IMR-90 (cell line): ENCODE measurements at places on chromosomes 16 and 17. TPM values are rescaled to one million over a fixed set of nuclear protein-coding genes. Genes with fewer than 3 reads are reported as not detected.

DNA sequence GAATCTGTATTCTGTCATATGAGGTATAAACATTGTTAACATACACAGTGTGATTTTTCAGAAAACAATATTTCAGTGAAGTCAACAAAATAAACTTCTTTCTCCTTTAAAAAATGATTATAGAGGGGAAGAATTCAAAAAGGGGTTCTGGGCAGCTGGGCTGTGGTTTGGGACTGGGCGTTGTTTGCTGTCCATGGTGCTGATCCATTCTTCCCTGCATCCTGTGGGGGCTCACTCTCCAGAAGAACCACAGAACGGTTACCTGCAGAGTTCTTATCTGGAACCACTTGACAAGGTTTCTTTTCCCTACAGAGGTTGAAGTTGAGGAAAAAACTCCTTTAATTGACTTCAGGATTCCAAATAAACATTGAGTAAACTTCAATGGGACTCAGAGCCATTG is 1091.0 kb downstream of the CDH8 start:
- no peaks in the 10 kb centered on the region for H3K36me3 ChIP-seq
- no peaks in the 10 kb centered on the region for H3K27me3 ChIP-seq
- no peak overlapping the region for H3K27ac ChIP-seq

DNA sequence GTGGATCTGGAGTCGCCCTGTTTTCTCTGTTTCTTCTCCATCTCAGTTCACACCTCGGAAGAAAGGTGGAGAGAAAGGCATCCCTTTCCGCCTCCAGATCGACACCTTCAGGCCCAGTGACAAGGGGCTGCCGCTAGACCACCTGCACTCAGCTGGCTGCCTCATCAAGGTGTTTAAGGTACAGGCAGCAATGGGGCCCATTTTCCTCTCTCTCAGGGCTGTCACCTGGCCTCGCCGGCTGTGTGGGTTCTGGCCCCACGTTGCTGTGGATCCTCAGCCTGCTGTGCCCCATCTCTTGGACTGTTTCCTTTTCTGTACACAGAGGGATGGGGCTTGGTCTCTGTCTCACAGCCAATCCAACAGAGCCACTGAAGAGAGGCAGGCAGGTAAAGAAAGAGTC is 17.4 kb upstream of the STAC2 start:
- H3K27me3 ChIP-seq = no peaks in the 10 kb centered on the region
- no peak overlapping the region for H3K27ac ChIP-seq
- no peak for DNase-seq
- H3K36me3 ChIP-seq = no peaks in the 10 kb centered on the region

DNA sequence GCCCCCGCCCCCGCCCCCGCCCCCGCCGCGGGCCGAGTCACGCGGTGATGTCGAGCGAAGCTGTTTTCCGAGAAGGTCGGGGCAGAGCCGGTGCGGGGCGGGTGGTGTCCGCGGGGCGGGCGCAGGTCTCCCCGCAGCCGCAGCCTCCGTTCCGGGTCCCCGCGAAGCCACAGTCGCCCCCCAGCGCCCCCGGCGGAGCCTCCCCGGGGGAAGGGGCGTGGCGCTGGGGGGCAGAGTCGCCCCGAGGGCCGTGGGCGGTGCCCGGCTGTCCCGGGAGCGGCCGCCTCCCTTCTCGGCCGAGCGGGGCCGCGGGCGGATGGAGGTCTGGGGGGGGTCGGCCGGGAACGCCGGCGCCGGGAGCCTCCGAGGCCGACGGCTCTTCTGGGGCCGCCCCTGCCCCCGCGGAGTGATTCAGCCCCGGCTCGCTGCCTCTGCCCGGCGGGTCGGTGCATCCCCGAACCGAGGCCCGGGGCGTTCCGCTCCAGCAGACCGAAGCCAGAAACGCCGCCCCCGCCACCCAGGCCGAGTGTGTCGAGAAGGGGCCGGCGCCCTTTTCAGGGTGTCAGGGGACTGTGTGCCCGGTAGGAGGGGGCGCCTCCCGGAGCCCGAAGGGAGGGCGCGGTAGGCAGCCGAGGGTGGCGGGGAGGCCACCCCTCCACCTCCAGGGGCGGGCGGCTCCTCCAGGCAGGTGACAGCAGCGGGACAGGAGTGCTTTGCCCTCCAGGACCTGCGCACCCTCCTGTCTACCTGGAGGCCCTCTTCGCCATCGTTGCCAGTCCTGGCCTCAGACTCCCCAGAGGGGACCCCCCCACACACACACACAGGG is 1.7 kb downstream of the METRNL start:
- peaks cover 19% of the 10 kb centered on the region; the same call in 1 of the 2 replicates for H3K36me3 ChIP-seq
- H3K27ac ChIP-seq = peak overlapping the region; percentile 57

DNA sequence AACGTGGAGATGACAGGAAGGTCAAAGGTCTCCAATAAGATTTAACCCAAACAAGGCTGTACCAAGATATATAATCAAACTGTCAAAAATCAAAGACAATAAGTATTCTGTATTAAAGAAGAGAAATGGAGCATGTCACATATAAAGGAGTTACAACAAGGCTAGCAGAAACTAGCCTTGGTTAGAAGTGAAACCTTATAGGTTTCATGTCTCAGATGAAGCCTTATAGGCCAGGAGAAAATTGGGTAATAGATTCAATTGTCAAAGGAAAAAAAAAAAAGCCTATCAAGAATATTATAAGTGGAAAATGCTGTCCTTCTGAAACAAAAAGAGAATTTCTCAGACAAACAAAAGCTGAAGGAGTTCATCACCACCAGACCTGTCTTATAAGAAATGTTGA is 419.4 kb downstream of the CDH11 start:
- H3K4me1 ChIP-seq = no peaks in the 10 kb centered on the region
- no peaks in the 10 kb centered on the region; the same call in 1 of the 2 replicates for H3K27me3 ChIP-seq
- H3K36me3 ChIP-seq = no peaks in the 10 kb centered on the region
- H3K4me3 ChIP-seq = no peak overlapping the region
- no peak overlapping the region for H3K27ac ChIP-seq

DNA sequence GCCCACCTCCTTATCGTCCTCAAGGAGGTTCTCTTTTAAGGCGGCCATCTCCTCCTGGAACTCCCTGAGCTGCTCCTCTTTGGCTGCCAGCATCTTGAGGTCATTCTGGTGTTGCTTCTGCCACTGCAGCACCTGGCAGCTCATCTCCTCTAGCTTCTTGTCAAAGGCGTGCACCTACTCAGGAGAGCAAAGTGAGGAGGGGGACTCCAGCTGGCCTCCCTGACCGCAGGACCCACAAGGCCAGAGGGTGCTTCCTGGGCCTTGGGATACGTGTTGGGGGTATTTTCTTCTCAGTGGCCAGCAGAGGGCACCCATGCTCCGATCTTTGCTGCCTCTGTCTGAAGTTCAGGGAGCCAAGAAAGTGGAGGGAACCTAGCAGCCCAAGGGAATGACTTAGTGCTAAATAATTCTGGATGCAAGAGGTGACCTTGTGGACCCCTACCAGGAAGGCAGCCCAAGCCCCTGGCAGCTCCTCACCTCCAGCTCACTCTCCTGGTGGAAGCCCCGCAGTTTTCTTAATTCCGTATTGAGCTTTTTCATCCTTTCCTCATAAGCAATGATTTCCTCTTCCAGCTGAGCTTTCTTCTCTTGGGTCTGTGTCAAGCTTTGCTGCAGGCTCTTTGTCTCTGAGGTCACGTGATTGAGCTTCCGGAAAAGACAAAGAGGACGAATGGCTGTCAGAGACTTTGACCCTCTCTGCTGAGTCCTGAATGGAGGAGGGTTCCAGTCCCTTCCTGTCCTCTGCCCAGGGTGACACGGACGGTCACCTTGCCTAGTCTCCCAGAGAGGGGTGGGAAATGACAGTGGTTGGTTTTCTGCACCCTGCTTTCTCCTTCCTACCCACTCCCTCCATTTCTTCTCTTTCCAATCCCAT is 31.4 kb downstream of the DHX38 start:
- no peak overlapping the region for H3K4me3 ChIP-seq
- H3K36me3 ChIP-seq = no peaks in the 10 kb centered on the region
- peak; percentile 69 for DNase-seq
- no peaks in the 10 kb centered on the region for H3K4me1 ChIP-seq
- H3K27me3 ChIP-seq = peaks cover 4% of the 10 kb centered on the region; the same call in 1 of the 2 replicates

DNA sequence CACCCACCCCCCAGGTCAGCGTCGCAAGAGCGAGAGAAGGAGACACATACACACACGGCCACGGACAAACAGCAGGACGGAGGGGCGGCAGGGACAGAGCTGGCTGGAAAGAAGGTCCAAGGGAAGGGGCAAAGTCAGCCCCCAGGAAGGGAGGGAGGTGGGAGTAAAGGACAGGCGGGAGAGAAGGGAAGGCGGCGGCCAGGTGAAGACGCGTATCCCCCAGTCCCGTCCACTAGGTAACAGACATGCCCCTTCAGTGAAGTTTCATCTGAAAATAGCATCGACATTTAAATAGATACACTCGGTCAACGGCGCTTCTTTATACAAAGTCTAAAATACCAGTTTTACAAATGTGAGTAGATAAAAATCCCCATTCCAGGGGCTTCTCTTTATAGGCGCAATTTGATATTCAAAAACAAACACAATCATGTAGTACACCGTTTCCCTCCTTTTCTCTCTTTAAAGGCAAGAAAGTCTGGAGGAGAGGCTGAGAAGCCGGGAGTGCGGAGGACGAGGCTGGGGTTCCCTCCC is 4.5 kb downstream of the CBX8 start:
- peaks cover 17% of the 10 kb centered on the region for H3K4me1 ChIP-seq
- no peak overlapping the region; the same call in 1 of the 2 replicates for H3K27ac ChIP-seq
- 0 out of 2 replicates have a peak overlapping the region, but pooled peaks have one; percentile 5 for H3K4me3 ChIP-seq

DNA sequence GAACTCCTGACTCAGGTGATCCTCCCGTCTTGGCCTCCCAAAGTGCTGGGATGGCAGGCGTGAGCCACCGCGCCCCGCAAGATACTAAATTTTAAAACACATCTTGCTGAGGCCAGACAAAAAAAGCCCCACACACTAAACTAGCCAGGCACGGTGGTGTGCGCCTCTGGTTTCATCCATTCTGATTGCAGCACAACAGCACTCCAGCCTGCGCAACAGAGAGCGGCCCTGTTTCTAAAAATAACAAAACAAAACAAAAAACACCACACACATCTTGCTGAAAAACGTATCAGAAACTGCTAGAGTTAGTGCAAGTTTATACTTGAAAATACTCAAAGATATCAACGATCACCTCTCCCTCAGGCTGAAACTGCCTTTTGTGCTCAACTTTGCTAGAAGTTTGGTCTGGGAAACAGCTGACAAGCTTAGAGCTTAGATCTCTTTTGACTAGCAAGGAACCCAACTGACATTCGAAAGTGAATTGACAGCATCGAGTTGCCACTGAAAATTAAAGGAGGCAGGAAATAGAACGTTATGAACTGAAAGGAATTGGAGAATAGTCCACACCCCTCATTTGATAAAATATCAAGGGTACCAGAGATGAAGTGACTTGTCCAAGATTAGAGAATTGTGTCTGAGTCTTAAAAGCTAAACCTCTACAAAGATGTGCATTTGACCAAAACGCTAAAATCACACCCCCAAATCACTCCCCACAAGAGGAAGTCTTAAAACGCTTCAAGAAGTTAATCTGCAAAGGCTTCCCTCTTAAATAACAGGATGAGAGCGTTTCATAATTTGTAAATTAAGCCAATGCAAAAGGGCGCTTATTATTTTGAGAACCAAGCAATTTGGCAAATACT is 908 bp downstream of the COG4 start:
- DNase-seq = no peak
- peaks cover 10% of the 10 kb centered on the region for H3K36me3 ChIP-seq
- peak overlapping the region; percentile 79; the same call in 1 of the 2 replicates for H3K27ac ChIP-seq
- H3K4me1 ChIP-seq = peaks cover 3% of the 10 kb centered on the region; the same call in 1 of the 2 replicates
- peak overlapping the region; percentile 63 for H3K4me3 ChIP-seq

- no peak overlapping the region for H3K27ac ChIP-seq
- H3K4me3 ChIP-seq = no peak overlapping the region
- peak; percentile 47 for DNase-seq
Measured at GRCh38 chr17:62805234-62805633, 2.9 kb downstream of the MARCHF10 start.

DNA sequence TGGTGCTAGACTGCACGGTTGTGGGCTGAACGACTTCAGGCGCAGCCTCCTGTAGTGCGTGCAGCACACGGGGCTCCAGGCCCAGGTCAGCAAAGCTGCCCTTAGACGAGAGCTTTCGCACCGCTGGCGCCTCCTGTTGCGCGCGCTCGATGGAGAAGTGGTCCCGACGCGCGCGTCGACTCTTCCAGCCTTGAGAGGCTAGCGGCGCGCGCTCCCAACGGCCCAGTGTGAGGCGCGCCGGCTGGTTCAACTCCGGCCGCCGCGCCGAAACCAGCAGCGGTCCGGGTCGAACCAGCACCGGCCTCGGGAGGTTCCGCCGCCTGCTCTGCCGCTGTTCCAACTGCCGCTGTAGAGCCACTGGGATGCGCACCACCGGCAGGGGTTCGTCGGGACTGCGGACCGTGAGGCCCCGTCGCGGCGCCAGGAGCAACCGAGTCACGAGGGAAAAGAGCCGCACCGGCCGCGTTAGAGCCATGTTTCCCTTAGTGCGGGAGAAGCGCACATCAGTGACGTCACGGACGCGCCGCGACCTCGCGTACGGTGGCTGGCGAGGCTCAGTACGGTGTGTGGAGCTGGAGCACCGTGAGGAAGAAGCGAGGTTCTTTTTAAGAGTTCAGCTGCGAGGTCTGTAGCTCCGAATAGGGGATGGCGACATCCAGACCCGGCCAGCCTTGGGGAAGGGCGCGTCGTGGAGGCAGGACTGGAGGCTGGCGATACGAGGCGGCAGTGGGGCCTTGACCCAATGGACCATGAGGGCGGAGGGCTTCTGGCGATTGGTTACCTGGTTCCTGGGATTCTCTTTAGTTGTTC is at the start of the genes DDX28 and DUS2:
Gene DDX28 (minus strand): TSS at position 505 of the 810 bp plus-strand sequence. CDS start 30 bp downstream, at position 475.
Gene DUS2 (plus strand): TSS at position 557 of the 810 bp plus-strand sequence. CDS start 14,740 bp downstream, outside the sequence.
- peak; percentile 91 for DNase-seq
- H3K36me3 ChIP-seq = peaks cover 7% of the 10 kb centered on the region
- peak within 1 kb of the TSS; percentile 83 for H3K27ac ChIP-seq
- no peaks in the 10 kb centered on the region for H3K27me3 ChIP-seq
- peaks cover 7% of the 10 kb centered on the region for H3K4me1 ChIP-seq

DNA sequence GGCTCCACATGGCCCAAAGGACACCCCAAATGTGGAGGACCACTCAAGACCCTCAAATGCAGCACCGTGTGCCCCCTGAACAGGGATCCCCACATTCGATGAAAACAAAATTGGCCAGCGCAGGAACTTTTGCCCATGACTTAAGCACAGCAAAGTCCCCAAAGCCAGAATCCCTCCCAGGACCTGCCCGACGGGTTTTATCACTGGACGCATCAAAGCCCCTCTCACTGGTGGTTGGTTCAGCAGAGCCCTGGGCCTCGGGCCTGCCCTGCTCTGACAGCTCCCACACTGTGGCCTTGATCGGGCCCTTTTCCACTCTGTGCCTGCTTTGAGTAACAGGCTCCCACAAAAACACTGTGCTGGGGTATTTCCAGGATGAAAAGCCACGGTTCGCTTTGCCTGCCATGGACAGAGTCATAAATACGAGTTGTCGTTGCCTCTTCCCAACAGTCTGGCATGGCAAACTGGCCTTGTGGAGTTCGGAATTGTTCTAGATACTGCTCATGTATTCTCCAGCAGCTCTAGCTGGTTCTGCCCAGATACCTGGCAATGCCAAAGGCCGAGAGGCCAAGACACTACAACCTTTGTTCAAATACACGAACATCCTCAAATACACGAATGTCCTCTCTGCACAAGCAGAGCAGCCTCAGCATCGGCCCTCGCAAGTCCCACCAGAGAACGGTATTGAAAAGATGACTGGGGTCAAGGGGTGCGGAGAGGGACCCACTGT is 46.4 kb downstream of the TBC1D16 start:
- no peak overlapping the region for H3K4me3 ChIP-seq
- no peaks in the 10 kb centered on the region for H3K27me3 ChIP-seq
- DNase-seq = no peak
- no peaks in the 10 kb centered on the region for H3K36me3 ChIP-seq
- H3K4me1 ChIP-seq = peaks cover 39% of the 10 kb centered on the region

Gene GPR139
- not detected in 2 replicates for total RNA-seq

Gene ABR
- total RNA-seq = 24.7 and 28.3 TPM in 2 replicates

Gene ZNF276
- 4.1 and 4.2 TPM in 2 replicates for total RNA-seq
